ENCODE measurements at places on chromosomes 5 and 9.

- no peak for DNase-seq
These were observed 250.8 kb upstream of the KLF4 start for GRCh38 chr9:107740088-107740980.

DNA sequence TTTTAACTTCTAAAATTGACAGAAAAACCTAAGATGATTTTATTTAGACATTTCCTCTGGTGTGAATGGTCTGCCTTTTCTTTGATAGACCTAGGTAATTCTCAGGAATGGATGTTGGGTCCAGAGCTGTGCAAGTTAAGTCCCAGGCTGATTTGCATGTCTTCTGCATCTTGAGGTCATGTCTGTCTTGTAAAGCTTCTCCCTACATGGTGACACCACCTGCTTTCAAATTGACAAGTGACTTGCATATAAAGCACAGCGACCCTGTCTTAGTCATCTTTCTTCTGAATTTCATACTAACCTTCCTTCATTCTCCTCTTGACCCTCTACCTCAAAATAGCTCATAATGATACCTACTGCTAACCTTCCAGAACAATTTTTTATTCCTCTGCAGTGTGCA is 29.2 kb downstream of the OSTF1 start:
- no peak for DNase-seq

DNA sequence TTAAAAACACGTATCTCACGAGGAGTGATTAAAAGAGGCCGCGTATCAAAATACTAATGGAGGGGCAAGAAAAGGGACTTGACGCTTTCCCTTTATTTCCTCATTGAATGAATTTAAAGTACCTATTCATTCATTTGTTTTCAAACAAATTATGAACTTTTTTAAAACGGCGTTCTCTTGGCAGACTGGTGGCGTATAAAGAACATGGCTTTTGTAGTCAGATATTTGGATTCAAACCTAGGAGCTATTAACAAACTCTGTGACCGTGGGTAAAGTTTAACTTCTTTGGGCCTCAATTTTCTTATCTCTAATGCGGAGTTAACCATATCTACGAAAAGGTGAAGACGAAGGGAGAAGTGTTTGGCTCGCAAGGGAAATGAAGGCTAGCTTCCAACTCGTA is 876 bp downstream of the CAAP1 start:
- no peak for DNase-seq

- no peak for DNase-seq
These were observed 180.6 kb downstream of the PDE4D start for GRCh38 chr5:59712836-59713497.

DNA sequence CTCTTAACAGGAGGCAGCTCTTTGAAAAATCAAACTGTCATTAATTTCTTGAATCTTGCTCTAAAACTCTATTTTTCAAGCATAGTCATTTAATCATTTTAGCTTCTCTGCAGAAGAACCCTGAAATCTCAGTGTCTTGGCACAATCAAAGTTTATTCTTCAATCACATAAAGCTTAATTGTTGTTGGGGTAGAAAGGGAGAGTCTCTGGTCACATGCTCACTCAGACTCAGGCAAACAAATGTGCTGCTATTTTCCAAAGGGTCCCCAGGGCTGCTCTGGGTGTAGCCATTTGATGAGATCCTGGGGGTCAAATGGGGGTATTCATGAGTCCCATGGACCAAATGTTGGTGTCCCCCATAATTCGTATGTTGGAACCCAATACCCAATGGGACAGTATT is 114.8 kb downstream of the MSX2 start:
- no peak for DNase-seq

GRCh38 chr9:97419309-97419867 is 7.5 kb downstream of the TDRD7 start:
- DNase-seq: no peak

GRCh38 chr9:25177858-25178257 is 500.4 kb downstream of the TUSC1 start:
- DNase-seq: no peak

DNA sequence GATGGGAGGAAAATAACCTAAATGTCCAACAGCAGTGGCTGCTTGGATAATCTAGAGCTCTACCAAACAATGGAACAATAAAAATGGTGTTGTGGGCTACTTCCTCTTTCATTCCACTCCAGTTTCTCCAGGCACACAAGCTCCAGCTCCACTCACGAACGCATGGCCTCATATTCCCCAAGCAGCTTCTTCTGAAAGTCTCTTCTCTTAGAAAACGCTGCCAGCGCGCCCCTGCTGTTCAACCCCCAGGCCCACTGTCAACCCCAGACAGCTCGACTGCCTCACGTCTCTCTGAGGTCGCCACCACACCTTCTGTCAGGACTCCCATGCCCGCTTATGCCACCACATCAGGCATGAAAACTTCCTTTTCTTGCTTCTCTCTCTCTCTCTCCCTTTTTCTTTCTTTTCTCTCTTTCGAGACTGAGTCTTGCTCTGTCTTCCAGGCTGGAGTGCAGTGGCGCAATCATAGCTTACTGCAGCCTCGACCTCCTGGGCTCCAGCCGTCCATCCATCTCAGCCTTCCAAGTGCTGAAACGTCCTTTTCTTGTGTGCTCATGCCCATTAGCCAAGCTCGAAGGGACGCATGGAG is 16.2 kb downstream of the OR2V2 start:
- no peak for DNase-seq

DNA sequence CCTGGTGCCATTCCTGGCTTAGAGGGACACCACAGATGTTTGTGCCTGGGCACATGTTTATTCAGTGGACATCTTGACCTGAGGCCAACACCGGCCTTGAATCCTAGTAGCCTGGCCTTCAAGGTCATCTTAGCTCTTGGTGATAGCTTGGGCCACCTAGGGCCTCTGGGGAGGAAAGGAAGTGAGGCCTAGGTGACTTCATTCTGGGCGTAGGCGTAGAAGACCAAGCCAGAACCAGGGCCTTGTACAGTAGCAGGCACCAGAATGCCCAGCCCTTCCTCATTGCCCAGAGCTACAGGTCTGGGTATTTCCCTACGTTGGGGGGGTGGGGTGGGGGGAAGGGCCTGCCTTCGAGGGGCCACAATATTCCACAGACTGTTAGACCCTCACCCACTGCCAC is 33.8 kb downstream of the WNK2 start:
- DNase-seq: no peak

GRCh38 chr9:37528652-37529471 is 43.1 kb downstream of the POLR1E start:
- peak; percentile 65 for DNase-seq

GRCh38 chr5:33067291-33067690 is 356.2 kb downstream of the NPR3 start:
- no peak for DNase-seq

GRCh38 chr5:156154757-156155156 is 172.2 kb upstream of the SGCD start:
- DNase-seq: no peak

DNA sequence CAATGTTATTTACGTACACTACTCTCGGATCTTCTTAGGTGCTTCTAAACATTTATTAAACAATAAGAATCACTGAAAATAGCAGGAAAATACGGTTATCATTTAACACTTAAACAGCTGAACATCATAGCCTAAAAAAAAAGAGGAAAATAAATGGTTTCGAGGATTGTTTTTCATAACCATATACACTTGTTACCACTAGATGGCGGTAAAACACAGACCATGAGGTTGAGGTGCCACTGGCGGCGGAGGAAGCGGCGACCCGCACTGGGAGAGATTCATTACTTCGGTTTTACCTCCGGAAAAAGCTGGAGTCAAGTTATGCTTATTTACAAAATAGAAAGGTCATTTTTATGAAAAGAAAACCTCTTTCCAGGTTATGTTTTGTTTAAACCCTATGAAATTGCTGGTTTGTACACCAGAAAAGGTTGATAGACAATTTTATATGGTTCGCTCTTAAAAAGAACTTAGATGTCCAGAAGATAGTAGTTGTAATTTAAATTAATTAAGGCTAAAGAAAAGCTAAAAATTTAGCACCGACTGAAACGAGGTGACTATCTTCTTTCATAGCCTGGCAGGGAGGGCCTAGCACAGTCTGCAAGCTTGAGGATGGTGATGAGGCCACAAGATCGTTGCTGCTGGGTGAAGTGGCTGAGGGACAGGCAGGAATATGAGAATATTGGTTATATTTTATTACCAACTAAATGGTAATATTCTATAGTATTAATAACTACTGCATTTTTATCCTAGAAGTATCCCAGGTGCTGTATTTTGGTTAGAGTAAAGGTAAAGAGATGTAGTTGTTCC is 605.7 kb downstream of the RAB3C start:
- DNase-seq: peak; percentile 45

GRCh38 chr5:91493086-91493485 is 110.0 kb upstream of the ARRDC3 start:
- no peak for DNase-seq

All from stimulated activated CD4-positive, alpha-beta T cell treated with anti-CD3 and anti-CD28 coated beads, Interleukin-2, amount 100 ng/mL, for 48 hours (primary cell).